ENCODE measurements at places on chromosomes 5 and 9.

- DNase-seq, result no peak
Observed at GRCh38 chr9:81321551-81321950, 367.8 kb downstream of the TLE1 start.

- no peak for DNase-seq
Observed at GRCh38 chr9:3517377-3518048, 8.3 kb downstream of the RFX3 start.

DNA sequence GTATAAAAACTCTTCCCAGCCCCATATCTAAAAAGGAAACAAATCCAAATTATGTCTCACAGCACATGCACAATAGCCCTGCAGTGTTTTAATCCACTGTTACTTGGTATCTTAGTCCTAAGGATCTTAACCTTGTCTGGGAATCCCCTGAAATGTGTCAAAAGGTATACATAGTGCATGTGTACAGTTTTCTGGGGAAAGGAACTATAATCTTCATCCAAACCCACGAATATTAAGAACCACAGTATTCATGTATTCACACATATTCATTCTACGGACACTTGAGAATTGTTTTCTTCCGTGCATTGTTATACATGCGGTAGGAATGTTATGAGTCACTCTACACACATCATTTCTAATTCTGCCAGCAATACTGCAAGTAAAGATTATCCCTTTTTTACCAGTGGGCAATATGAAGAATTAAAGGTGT is 47.8 kb upstream of the SNX2 start:
- DNase-seq, result no peak

- DNase-seq, result peak; percentile 41
Observed at GRCh38 chr5:58854441-58854840, 271.6 kb downstream of the RAB3C start.

GRCh38 chr9:32503008-32503407 is 23.0 kb downstream of the RIGI start:
- no peak for DNase-seq

GRCh38 chr9:7980691-7981289 is 181.2 kb upstream of the DMAC1 start:
- no peak for DNase-seq

GRCh38 chr9:87524061-87524460 is 26.4 kb downstream of the DAPK1 start:
- DNase-seq, result no peak

GRCh38 chr9:121301881-121302286 is 33.9 kb downstream of the GSN start:
- no peak for DNase-seq

DNA sequence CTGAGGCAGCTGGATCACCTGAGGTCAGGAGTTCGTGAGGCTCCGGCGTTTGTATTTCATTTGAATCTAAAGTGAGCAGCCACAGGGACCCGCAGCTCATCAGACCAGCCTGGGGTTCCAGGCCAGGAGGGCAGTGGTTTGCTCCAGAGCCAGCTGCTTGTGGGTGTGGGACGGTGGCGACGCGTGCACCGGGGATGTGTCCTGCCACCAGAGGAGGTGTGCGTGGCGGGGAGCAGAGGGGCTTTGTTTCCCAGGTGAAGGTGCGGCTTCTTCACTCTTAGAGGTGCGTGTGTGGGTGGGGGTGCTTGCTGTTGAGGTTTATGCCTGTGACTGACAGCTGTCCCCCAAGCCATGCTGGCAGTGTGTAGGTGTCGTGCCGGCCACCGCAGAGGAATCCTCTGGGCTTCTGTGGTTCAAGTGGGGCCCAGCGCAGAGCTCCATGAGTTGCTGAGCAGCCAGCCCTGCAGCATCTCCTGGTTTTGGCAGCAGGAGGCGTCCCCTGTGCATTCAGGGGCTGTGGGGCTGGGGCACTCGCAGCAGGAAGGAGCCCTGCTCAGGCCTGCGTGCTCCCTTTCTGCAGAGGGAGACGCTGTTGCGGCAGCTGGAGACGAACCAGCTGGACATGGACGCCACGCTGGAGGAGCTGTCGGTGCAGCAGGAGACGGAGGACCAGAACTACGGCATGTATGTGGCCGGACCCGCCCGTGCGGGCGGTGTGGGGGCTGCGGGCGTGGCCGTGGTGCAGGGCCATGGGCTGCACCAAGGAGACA is 6.9 kb upstream of the AJM1 start:
- no peak for DNase-seq

DNA sequence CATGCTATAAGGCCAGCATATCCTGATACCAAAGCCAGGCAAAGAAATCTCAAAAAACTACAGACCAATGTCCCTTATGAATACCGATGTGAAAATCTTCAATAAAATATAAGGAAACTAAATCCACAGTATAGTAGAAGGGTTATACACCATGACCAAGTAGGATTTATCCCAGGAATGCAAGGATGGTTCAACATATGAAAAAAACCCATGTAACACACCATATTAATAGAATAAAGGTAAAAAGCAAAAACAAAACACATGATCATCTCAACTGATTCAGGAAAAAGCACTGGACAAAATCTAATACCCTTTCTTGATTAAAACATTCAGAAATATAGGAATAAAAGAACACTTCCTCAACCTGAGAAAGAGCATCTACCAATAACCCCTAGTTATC is 6.1 kb downstream of the FBXL17 start:
- DNase-seq, result no peak

GRCh38 chr5:142276517-142276916 is 48.3 kb downstream of the SPRY4 start:
- no peak for DNase-seq

DNA sequence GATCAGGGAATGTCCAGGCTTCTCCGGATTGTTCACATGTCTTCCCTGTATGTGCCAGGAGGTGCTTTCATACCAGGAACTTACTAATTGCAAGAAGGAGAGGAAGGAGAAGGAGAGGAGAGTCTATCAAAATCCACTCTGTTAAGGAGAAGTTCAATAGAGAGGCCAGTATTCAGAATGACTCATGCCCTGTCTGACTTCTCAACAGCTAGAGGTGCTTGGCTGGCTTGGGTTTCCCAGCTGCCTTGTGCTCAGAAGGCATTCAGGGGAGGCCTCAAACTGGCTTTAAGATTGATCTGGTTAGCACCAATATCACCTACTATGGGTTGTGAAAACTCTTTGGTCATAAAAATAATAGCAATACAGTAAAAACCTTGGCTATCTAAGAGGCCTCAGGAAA is 167.9 kb upstream of the GLRA1 start:
- DNase-seq, result peak; percentile 12

DNA sequence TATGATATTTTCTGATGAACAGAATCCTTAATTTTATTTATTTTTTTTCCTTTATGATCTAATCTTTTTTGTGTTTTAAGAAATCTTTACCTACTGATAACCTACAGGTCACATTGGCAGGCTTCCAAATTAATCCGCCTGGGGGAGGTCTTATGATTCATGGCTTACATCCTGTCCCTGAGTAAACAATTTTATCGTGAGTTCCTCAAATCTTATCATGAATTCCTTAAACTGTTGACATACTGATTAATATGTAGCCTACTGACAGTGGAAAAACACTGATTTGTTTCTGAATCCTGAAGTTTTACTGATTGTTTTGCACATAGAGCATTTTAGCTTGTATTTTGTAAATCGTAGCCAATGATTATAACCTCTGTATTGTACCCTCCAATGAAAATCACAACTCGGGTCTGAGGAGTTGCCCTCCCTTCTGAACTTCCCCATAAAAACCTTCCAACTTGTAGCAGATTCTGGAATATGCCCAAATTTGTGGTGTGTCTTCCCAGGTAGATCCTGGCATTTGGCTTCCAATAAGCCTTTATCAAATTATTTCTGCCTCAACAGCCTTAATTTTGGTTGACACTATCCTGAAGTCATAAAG is 105.6 kb downstream of the VCAN start:
- no peak for DNase-seq

- no peak for DNase-seq
Observed at GRCh38 chr5:149881874-149882273, 62.7 kb downstream of the PDE6A start.

GRCh38 chr5:5291357-5291756 is 131.1 kb upstream of the ICE1 start:
- DNase-seq, result no peak

DNA sequence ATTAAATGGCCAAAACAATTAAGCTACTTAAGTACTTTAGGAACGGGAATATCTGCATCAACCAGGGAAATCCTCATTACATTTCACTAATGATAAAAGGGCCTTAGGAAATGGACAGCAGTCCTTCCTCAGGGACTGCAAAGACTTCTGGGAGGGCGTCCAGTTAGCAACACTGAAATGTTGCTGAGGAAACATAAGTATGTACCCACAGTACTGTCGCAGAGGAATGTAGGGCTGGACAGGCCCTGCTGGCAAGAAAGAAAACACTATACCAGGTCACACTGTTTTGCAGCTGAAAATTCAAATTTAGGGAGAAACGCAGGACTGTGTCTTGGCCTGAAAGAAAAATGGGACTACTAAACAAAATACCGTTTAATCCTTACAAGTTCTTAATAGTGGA is 1.3 kb downstream of the C5orf15 start:
- no peak for DNase-seq

DNA sequence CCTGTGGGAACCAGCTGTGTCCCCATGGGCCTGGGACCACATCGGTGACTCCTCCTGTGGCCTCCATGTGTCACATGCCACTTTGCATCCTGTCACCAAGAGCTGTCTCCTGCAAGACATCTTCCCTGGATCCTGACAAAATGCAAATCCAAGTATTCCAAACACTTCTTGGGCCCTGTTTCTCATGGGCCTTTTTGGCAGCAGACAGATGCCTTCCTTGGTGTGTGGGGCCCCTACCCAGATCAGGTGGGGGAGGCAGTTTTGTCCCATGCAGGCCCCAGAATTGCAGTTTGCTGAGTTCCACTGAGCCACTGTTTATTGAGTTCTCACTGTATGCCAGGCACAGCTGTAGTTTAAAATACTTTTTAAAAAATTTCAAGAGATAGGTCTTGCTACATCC is 62.5 kb upstream of the GABRP start:
- no peak for DNase-seq

DNA sequence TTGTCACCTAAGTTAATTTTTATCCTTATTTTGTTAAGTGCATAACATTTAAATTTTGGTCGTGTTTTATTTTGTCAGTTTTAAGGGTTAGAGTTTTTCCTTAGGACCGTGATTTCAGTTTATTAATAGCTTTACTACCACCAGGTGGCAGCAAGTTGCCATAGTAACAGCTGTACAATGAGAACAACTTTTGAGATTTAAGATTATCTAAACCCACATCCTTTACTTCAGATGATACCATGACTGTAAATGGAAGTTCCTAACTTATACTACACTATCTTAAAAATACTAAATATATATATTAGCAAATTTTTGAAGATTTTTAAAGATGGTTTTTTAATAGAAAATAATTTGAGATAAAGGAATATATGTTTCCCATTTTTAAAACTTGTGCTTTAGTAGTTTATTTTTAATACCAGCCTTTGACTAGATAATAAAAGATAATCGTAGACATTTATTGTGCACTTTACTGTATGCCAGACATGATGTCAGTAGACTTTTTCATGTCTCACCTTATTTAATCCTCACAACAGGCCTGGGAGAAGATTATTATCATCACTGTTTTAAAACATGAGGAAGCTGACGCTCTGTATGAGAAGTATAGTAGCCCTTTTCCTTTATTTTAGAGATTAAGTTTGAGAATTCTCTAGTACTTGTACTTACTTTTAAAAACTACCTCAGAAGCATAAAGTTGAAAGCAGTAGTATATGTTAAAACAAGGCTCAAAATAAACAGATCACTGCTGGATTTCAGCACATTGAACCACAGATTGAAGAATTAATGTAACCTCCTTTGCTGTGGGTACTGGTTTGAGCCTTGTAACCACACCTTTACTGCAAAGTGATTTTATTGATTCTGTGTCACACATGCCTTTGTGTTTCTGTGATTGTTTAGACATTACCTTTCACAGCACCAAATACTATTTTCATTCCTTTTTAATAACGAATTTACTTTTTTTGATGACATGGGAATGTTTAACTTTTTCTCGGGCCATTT is 27.5 kb downstream of the SREK1 start:
- DNase-seq, result peak; percentile 57

GRCh38 chr5:8561854-8562253 is 692.9 kb downstream of the MTRR start:
- no peak for DNase-seq

DNA sequence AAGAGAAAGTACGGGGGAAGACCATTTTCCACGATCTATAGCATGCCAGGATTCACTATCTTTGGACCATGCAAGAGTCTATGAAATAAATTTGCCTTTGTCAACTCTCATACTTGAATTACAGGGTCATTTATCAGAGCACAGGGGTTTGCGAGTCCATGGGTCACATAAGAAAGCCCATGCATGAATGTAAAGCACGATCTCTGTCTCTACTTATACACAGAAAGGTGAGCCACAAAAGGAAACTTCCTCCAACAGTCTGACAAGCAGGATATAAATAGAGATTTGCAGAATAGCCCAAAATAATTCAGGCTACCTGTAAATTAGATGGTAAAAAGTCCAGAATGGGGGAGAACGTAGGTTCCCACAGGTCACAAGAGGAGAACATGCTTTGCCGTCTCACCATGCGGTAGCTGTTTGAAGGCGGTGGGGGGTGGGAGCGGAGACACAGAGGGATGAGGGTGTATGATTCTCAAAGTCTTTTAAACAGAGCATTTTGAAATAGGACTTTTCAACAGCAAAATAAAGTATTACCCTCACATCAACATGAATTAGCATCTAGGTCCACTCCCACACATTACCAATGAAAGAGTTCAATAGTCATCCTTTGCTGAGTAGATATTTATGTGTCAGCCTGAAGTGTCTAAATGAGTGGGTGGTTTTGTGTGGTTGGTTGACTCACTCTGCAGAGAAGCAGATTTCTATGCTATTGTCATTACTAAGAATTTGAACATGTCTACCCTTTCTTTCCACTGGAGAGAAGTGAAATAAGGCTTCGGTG is 279.7 kb downstream of the EBF1 start:
- peak; percentile 12 for DNase-seq

DNA sequence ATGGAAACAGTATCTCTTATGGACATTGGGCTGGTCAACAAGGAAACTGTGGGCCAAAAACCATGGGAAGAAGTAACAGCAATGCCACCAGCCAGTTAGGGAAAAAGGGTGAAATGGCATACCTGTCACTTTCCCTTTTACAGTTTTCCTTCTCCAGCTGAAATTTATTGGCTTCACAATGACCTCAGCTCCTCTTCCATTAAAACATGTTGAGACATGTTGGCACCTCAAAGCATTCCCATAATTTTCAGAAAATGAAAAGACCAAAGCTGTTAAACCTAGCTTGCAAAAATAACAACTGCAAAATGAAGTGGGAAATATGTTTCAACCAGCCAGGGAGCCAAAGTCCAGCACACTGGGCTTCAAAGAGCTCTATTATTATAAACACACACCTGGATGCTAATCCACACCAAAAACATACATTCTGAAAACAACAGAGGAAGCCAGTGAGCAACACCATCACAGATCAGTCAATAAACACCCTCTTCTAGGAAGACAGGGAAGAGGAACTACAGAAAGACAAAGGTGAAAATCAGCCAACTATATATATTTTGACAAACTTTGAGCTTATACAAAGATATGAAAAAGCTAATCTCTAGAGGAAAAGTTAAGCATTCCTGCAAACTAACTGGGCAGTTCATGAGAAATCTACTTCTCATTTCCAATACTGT is 78.4 kb upstream of the PTGER4 start:
- no peak for DNase-seq

- DNase-seq, result no peak
Observed at GRCh38 chr5:96699186-96699820, 37.1 kb downstream of the CAST start.

Data from NB4 (cell line).